Cerebellar cortex (tissue), 1 donor: ENCODE measurements at places on chromosomes 7 and 10.

GRCh38 chr10:110405380-110405779 lies 92.3 kb upstream of the DUSP5 start:
- no peak for DNase-seq

DNA sequence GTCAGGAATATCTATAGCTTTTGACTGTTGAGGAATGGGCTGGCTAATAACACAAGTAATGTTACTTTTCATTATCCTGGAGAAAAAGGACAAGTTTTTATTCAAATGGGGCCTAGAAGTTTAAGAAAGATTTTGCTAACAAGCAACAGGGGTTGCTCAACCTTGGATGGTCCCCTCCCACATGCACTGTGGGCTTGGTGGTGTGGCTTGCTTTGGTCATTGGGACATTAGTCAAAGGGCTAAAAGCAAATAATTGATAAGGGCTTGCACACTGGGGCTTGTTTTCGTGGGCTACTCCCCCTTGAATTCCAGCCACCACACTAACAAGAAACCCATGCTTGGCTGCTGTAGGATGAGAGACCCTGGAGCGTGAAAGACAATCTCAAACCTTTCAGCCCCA lies 127.6 kb downstream of the JCAD start:
- DNase-seq: no peak

DNA sequence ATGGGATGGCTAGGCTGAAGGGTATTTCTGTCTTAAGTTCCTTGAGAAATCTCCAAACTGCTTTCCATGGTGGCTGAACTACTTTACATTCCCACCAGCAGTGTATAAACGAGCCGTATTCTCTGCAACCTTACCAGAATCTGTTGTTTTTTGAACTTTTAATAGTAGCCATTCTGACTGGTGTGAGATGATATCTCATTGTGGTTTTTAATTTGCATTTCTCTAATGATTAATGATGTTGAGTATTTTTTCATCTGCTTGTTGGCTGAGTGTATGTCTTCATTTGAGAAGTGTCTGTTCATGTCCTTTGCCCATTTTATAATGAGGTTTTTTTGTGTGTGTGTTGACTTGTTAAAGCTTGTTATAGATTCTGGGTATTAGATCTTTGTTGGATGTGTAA lies 226.8 kb upstream of the IGFBP3 start:
- DNase-seq: no peak

GRCh38 chr7:147707926-147708325 lies 882.6 kb upstream of the C7orf33 start:
- no peak for DNase-seq

DNA sequence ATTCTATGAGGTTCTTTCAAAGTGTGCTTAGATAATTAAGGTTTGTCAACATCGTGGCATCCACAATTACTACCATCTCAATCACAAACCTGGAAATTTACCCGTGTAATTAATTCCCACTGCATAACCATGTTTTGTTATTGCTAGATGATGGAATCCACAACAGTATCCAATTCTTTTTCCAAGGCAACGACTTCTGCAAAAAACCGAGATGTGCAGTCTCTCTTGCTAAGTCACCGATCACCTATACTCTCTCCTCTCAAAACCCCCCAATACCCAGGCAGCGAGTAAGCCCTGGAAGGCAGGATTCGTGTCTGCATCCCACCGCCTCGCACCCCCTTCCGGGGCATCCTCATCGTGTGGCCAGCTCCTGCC lies 678 bp upstream of the EIF4H start:
- no peak for DNase-seq
